LNCaP clone FGC (cell line): ENCODE measurements at places on chromosomes 3 and 15.

DNA sequence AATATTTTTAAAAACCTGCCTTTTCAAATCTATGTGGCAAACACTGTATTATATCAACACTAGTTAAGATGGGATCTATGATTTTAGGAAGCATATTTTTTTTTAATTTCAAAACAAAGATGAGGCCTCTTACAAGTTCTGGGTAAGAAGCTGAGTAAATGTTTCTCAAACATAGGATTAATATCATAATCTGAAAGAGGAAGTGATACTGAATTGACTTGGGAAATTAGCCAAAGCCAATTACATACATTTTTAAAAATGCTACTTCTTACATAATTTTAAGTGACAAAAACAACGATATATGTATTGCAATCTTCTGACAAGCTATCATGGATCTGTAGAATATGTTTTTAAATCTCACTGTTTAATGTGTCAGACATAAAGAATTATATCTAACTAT, 135.1 kb upstream of the UBP1 start:
- no peak for DNase-seq

- DNase-seq = no peak
These were observed 46.6 kb downstream of the SMAD6 start for GRCh38 chr15:66748708-66749035.

DNA sequence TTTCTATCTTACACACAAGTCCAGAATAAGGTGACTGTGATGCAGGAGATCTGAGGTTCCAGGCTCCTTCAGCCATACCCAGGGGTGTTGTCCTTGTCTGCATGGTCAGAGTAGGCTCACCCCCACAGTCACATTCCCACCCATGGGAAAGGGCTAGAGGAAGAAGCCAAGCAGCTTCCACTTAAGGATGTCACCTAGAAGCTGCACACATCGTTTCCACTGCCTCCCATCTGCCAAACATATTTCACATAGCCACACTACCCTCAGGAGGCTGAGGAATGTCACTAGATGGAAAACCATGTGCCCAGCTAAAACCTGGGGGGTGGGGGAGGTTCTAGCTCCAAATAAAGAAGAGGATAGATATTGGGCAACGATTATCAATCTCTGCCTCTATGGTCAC, 58.1 kb downstream of the TMEM39A start:
- no peak for DNase-seq

- no peak for DNase-seq
These were observed 22.1 kb downstream of the RAB8B start for GRCh38 chr15:63211549-63211948.

DNA sequence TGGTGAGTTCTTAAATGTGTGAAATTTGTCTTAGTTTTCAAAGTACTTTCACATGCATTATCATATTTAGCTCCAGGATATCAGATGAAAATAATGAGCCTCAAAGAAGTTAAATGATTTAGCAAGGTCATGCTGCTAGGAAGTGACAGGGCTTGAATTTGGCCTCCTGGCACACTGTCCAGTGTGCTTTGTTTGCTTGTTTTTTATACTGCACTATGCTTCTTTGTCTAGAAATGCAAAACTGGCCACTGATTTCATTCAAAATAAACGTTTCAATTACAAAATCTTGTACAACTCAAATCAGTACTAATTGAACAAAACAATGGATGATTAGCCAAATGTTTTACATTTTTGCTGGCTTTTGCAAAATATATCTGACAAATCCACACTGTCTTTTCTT, 583.3 kb upstream of the CBLB start:
- DNase-seq = no peak

- no peak for DNase-seq
These were observed 15.1 kb downstream of the LINGO1 start for GRCh38 chr15:77617476-77618230.

GRCh38 chr15:82554849-82555248, 14.6 kb upstream of the RPS17 start:
- DNase-seq = no peak

GRCh38 chr15:58777107-58777506, 6.0 kb downstream of the MINDY2 start:
- DNase-seq = no peak

DNA sequence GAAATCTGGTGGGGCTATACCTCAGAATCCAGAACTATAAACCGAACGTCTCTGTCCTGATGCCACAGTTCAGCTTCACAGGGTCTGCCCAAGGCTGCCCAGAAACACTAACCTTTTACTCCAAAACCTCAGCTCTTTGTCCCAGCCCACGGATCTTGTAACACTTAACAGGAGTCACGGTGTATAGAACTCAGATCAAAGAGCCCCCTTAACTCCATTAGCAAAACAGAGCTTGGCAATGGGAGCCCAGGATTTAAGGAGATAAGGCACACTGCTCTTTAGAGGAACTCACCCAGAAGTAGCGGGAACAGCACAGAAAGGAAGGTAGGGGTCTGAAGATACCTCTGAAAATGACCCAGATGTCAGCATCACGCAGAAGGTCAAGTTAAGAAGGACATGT, 68.8 kb upstream of the SOX14 start:
- DNase-seq = no peak

DNA sequence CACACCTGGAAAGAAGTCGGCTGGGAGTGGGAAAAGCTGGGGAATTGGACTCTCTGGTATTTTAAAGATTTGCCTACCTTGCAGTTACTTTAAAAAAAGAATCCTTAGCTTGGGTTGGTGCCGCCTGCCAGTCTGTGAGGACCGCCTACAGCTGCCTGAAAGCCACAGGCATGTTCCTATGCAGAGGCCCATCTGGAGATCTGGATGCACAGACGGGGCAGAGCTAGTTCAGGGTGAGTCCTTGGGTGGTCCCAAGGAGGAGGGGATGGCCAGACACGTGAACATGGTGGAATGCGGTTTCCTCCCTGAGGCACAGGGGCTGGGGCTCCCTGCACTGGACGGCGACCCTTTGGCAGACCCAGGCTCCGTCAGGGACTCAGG, 113.2 kb upstream of the IQSEC1 start:
- no peak for DNase-seq

GRCh38 chr3:129311054-129311902, 32.6 kb downstream of the HMCES start:
- DNase-seq = no peak

DNA sequence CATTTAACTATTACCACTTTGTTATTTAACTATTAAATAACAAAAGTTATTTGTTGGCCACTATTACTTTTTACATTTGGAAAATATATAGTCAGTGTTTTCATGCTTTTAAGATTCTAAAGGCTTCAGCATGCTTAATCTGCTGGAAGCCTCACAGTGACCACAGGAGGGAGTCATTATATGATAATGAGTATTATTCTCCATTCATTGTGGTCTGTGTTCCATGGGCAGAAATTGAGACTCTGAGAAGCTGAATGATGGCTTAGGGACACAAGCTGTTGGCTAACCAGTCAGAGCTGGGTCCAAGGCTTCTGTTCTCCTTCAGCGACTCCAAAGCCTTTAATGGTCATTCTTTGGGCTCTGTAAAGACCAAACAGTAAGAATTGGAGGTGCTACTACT, 64.7 kb downstream of the BFSP2 start:
- DNase-seq = no peak

- DNase-seq = no peak
These were observed 52.4 kb upstream of the RGMA start for GRCh38 chr15:93141371-93141794.

GRCh38 chr3:10198761-10199649, 34.3 kb downstream of the IRAK2 start:
- no peak for DNase-seq
